ENCODE measurements at places on chromosomes 2 and 18.

GRCh38 chr2:126823951-126824350 lies 74.7 kb upstream of the TEX51 start:
- DNase-seq = no peak

- no peak for DNase-seq
Measured at GRCh38 chr2:71005271-71006202, 10.9 kb upstream of the TEX261 start.

GRCh38 chr2:67566958-67567635 lies 170.0 kb downstream of the ETAA1 start:
- DNase-seq = no peak

DNA sequence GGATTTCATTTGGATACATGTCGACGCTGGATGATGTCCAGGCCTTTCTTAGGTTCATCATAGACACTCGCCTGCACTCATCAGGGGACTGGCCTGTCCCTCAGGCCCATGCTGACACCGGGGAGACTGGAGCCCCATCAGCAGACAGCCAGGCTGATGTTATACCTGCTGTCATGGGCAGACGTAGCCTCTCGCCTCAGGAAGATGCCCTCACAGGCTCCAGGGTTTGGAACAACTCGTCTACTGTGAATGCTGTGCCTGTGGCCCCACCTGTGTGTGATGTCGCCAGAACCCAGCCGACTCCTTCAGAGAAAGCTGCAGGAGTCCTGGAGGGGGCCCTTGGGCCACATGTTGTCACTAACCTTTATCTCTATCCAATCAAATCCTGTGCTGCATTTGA lies 28.3 kb downstream of the MOCOS start:
- DNase-seq = no peak

DNA sequence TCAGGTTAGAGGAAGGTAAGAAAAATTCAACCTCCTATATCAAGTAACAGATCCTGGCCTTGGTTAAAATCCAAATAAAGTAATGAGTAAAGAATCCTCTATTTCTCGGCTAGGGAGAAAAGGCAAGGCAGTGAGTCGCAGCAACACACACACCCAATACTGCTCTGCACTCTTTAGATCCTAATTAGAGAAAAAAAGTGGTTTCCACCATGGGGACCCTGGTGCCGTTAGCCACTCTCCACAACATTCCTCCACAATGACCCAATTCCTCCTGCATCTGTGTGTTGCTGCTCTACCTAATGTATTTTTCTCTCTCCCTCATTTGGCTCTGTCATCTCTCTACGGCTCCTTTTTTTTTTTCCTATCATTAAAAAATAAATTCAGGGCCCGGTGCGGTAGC lies 462.7 kb downstream of the METTL4 start:
- DNase-seq = no peak

DNA sequence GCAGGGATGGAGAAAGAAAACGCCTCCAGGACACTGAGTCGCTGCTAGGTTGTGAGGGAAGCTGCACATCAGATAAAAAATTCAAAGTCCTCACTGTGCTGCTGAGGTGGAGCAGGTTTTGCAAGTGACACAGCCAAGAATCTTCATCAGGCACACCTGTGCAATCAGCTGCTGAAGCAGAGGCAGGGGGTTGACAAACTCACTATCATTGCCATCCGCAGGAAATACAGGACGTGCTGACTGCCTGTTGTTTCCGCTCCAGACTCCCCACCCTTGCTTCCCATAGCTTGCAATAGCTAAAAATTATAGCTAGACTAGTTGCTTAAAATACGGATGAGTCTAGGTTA lies 147.8 kb upstream of the FHL2 start:
- DNase-seq = no peak

DNA sequence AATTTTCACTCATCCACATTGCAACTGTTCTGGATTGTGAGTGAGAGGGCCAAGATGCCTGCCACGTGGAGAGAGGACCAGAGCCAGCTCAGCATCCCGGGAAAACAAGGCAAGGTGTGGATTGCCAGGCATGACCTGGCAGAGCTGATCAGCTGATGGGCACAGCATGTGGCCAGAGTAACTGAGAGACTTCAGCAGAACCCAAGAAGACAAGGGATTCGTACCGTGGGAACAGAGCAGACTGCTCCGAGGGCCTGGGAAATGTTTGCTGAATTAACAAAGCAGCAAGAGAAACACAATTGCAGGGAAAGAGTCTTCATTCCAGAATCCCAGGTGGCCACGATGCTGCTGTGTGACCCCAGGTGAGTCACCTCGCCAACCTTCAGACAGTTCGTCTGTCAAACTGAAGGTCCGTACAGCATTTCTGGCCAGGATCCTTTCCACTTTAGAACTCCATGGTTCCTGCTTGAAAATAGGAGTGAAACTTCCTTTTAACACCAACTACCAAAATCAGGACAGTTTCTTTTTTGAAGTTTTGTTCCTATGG lies 26.3 kb upstream of the POMC start:
- DNase-seq = no peak

DNA sequence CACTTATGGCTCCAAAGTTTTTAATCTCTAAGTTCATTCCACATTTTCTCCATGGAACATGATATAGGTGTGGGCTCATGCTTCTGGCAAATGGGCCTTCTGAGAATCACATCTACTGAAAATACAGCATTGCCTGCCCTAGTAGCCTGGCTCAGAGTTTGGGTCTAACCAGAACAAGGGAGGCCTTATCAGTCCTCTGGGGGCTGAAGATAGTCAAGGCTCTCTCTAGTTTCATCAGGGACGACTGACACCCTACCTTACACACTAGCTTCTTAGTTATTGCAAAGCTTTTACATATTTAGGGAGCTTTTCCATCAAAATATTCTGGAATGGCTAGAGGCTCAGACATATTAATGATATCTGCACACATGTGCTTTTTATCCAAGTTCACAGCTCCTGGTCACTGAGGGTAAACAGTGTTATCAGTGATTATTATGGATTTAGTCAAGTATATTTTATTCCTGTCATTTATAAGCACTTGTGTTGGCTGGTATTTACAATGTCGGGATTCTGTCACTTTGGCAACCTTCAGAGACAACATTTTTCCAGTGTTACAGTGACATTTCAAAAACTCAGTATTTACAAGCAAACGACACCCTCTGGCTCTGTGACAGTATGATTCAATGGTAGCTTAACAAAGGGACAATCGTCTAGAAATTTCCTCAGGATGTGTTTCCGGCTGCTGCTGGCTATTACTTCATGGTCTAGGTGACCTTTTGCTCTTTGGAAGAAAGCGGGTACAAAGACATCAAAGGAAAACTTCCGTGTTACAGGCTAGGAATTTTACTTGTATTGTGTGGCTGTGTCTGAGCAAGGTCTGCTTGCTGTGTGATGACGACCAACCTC lies 200.6 kb downstream of the TCF4 start:
- no peak for DNase-seq

DNA sequence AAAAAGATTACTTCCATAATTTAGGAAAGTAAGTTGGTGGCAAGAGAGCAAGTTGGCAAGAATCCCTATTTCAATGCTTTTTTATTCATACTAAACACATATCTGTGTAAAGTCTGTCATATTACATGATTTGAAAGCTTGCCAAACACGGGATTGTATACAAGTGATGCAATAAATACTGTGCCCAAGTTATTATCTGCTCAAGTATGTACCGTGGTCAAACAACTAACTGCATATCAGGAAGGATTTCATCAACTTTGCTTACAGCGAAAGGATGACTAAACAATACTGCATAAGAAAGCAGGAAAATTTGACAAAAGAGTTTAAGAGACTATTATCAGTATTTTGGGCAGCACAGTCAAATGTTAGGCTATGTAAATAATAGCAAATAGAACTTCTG lies 69.6 kb upstream of the SCN1A start:
- no peak for DNase-seq

DNA sequence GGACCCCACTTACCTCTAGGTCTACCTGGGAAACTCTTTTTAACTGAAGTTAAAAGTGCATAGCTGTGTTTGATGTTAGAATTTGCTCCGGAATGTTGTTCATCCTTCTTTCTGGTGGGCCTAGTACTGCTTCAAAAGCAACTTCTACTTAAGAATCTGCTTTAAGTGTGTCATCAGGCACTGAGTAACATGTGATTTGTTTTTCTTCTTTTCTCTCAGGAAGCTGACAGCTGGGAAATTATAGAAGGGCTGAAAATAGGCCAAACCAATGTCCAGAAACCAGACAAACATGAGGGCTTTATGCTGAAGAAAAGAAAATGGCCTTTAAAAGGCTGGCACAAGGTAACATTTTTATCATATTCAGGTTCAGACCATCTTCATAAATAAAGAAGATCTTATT lies 122.9 kb downstream of the PRKRA start:
- no peak for DNase-seq

DNA sequence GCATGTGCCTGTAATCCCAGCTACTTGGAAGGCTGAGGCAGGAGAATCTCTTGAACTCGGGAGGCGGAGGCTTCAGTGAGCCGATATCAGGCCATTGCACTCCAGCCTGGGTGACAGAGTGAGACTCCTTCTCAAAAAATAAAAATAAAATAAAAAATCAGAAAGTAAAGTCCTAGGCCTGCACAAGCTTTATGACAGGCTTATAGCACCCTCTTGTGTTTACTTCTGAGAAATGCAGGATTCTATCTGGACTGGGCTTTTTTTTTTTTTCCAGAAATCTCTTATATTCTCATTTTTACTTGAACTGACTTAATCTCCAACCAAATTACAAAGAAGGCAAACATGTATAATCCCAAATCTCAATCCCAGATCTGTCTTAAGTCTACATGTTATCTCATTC lies 26.1 kb upstream of the REG3G start:
- no peak for DNase-seq

- DNase-seq = peak; percentile 2
Measured at GRCh38 chr2:28276076-28276618, 116.5 kb upstream of the FOSL2 start.

DNA sequence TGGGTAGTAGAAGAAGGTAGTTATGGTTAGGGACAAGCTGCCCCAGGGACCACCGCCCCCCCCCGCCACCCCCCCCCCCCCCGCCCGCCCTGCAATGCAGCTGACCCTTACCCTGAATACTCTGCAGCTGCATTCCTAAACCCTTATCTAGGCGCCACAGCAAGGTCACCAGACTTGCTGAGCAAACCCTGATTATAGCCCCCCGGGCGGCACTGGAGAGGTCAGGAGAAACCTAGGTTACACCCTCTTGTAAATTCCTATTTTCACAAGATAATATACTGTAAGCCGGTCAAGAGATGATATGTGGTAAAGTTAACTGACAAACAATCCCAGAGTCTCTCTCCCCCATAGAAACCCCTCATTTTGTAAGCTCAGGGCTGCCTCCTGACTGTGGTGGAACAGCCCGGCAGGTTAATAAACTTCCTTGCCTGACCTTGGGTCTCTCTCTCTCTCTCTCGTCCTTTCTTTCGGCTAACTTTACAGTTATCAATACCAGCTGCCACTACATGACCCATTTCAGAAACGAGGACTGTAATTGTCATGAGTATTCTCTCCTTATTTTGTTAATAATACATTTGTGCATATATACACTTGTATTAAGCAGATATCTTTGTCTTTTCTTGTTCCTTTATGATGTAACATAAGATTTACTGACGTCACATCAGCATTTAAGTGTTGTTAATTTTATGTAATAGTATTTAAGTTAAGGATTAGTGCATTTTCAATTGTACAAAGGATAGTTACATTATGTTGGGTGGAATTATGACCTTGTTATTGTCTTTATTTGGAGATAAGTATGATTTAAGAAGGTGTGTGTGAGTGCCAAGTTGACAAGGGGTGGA lies 22.8 kb upstream of the SMAD4 start:
- no peak for DNase-seq

GRCh38 chr18:46345181-46345465 lies 240.9 kb downstream of the HAUS1 start:
- DNase-seq = no peak

DNA sequence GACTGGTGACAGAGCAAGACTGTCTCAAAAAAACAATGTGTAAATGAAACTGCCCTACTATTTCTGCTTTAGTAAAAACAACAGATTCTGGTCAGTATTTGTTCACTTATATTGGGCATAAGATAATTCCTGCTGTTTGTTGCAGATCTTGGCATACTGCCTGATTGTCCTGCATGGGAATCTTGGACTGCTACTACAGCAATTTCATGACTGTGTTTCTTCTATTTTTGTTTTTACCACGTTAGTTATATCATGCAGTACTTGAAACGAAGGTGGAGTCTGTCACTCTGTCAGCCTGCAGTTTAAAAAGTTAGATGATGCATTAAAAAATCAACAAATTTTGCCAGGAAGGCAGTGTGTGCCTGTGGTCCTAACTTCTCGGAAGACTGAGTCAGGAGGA lies 14.2 kb upstream of the CLASP1 start:
- no peak for DNase-seq

DNA sequence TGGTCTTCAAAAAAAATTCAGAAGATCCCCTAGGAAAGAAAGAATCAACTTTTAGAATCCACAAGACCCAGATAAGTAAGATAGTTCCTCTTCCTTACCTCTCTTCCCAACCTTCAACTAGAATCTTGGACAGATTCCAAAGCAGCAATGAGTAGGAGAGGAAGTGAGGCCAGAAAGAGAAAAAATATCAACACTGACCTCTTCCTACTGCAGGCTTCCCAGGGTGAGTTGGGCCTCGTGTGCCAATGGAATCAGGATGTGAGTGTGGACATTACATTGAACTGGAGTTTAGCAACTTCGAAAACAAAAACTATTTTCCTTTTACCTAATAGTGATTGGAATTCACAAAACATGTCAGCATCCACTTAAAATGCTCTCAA lies 102.5 kb upstream of the PIEZO2 start:
- no peak for DNase-seq

DNA sequence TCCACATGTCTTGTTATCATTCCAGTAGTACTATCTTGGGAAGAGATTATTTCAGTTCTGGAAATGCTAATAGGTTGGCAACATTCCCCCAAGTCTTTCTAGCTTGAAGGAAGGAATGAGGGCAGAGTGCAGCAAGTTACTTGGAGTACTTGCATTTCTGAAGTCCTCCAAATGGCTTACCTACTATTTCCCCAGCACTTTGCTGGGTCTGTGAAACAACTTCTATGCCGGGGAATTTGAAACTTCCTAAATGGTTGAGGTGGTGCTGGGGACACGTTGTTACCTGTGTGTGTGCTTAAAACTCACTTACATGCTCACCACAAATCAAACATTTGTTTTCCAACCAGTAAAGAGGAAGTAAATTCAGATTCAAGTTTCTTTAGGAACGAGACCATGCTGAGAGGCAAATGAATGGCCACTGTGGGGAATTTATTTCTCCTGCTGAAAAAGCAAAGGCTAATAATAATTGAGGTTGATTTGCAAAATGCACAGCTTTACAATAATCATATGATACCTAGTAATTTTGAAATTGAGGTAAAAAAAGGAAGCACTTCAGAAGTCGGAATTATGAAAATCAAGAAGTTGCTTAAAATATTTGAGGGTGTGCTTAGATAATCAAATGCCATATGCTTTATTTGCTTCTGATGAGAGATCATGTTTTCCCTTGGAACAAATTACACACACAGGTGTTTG lies 1167.7 kb upstream of the ZEB2 start:
- no peak for DNase-seq

- no peak for DNase-seq
Measured at GRCh38 chr18:35282353-35282752, 7.7 kb downstream of the ZSCAN30 start.

DNA sequence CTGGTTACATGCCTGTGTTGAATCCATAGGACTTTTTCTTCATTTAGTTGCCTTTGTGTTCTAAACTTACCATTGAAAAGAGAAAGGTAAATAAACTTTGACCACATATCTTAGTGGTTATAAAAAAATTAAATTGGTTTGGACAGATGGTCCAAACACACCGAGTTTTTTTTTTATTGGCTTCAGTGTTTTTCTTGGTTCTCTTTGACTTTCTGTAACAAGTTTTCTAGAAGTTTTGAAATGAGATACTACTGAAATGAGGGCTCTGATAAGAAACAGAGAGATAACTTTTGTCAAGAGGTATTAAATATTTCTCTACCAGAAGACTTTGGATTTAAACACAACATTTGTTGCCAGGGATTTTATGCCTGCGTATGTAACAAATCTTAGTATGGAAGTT lies 20.7 kb downstream of the SPTBN1 start:
- no peak for DNase-seq

Data from activated CD4-positive, CD25-positive, alpha-beta regulatory T cell treated with anti-CD3 and anti-CD28 coated beads, Interleukin-2, amount 50 U/mL, for 16 hours (primary cell).